Activated CD4-positive, alpha-beta T cell treated with anti-CD3 and anti-CD28 coated beads for 4 hours (primary cell): ENCODE measurements at places on chromosomes 11 and 22.
A peak's percentile ranks its signal among the peaks of the same experiment; 100 is the strongest.

DNA sequence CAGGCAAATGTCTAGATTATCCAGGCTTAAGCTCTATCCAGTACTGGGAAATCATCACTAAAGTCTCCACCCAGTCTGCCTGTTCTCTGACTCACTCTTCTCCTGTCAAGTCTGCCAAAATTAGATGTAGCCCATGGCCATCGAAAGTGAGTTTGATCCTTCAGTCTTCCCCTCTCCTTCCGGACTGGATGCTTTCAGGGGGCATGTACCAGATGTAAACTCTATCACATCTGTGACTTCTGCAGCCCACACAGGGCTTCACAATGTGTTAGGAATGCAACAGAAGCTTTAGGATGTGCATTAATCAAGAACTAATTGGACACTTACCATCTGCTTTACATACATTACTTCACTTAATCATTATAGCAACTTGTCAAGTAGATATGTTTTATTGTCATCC, 12.3 kb downstream of the ME3 start:
- no peak for DNase-seq

- DNase-seq = no peak
Measured at GRCh38 chr11:126510621-126511370, 155.3 kb downstream of the ST3GAL4 start.

- no peak for DNase-seq
Measured at GRCh38 chr11:6991227-6991626, 28.9 kb downstream of the ZNF214 start.

DNA sequence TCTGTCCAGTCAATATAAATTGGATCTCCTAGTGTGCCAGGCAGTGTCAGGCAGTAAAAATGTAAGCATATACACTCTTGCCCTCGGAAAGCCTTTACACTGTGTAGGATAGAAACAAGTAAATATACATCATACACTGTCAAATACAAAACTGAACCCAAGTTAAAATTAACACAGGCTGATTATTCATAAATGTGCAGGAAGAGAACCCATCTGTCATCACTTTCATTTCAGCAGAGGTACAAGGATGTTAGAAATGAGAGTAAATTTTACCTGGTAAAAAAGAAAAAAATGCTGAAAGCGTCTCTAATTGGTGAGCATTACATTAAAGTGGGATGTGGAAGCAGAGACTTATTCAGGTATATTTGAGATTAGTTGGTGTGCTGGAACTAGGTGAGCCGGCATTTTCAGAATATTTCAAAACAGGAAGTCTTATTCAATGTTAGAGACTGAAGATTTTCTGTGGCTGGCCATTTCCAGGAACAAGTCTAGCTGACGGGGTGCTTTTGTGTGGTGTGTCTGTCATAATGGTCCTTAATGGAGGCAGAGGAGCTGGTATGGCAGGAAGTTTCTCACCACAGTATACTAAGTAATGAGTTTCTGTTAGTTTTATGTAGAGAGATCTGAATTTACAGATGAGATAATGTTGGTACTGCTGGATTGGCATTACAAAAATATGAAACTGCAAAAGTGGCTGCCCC, 192.6 kb downstream of the CASP12 start:
- peak; percentile 77 for DNase-seq

DNA sequence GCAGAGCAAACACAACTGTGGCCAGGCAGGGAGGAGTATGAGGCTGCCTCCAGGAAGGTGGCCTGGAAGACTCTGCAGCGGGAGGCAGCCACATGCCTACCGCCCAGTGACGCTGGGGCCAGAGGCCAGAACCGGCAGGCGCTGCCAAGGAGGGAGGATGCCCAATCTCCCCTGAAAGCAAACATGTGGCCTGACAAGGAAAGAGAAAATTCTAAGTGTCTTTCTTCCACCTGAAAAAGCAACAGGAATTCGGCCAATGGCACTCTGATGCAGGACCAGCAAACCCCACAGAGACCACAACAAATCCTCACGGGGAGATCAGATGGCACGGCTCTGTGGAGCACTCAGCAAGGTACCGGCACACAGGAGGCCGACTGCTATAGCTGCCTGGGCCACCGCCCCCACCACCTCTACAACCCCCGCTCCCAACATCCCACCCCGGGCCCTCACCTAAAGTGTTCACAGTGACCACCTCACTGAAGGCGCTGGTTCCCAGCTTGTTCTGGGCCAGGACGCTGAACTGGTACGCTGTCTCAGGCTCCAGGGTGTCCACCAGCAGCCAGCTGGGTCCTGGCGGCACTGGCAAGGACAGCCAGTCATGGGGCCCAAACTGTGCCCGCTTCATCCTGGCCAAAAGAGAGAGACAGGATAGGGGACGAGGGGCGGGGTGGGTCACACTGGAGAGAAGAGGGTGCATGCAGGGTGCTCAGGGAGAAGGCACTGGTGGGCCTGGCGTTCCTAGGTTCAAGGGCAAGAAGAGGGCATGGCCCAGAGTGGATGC, 30.1 kb downstream of the IGSF9B start:
- no peak for DNase-seq

DNA sequence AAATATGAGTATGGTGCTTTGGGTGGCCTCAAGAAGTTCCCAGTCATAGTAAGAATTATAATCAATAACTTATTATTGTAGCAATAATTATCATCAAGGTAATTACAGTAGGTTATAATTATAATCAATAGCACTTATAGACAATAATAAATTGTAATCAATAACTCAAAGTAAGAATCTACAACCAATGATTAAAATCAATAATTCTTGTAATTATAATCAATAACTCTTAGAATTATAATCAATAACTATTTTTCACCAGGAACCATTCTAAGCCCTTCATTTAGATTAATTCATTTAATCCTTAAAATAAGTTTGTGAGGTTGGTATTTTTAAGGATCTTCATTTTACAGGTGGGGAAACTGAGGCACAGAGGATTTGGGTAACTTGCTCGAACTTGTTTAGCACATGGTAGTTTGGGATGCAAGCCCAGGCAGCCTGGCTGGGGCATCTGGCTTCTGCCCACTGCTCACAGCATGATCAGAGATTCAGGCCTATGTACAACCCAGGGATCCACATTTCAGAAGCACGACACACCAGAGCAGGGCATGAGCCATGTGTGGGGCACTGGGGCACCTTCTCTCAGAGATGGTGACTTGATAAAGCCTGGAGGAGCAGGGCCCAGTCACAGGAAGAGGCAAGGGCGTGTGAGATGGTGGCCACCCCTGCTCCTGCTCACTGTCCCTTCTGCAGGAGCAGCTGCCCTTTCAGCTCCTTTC, 46.6 kb downstream of the SLC1A2 start:
- DNase-seq = no peak

- DNase-seq = peak; percentile 70
Measured at GRCh38 chr11:44575288-44575672, 9.8 kb downstream of the CD82 start.

DNA sequence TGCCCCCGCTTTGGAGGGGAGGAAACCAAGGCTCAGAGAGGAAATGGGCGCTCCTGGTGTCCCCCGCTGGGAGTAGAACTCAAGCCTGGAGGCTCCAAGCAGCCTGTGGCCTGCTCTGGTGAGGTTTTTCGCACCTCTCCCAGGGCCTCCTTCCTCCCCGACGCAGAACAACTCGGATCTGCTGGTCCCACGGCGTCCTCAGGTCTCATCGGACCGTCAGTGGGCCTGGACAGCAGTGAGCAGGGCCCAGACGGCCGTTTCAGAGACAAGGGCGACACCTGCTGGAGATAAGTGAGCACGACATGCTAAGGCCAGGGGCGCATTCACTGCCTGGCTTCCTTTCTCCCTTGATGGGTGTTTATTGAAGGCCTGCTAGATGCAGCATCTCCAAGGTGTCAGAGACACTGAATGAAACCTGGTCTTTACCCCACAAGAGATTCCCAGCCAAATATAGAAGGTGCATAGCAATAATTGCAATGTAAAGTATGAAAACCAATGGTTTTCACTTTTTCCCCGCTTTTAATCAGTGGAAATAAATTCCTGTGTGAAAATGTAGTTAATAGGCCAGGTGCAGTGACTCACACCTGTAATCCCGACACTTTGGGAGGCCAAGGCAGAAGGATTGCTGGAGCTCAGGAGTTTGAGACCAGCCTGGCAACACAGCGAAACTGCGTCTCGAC, 26.9 kb upstream of the CD82 start:
- DNase-seq = peak; percentile 69

GRCh38 chr11:63813563-63814382, 517 bp downstream of the SPINDOC start:
- DNase-seq = peak; percentile 19

GRCh38 chr11:11148104-11148509, 204.9 kb downstream of the CSNK2A3 start:
- peak; percentile 30 for DNase-seq

GRCh38 chr11:92826603-92827002, 142.8 kb upstream of the MTNR1B start:
- DNase-seq = no peak

DNA sequence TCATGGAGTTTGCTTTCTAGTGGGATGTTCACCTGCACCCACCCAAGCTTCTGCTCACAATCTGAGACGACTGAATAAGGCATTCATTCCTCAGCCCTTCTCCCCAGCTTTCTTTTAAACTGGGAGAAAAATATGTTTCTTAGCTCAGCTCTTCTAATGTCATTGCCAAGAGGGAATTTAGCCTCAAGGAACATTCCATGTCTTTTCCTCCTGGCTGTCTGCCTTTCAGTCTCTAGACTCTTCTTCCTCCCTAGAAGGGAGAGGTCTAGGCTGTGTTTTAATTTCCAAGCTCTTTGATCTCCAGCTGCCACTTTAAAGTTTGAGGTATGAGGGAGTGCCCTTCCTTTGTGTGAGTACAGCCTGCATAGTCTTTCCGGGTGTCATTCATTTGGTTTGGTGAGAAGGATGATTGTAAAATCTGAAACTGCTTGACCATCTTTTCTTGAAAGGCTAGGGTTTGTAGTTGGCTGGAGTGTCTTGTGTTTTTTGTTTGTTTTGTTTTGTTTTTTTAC, 11.7 kb upstream of the HTATIP2 start:
- no peak for DNase-seq

DNA sequence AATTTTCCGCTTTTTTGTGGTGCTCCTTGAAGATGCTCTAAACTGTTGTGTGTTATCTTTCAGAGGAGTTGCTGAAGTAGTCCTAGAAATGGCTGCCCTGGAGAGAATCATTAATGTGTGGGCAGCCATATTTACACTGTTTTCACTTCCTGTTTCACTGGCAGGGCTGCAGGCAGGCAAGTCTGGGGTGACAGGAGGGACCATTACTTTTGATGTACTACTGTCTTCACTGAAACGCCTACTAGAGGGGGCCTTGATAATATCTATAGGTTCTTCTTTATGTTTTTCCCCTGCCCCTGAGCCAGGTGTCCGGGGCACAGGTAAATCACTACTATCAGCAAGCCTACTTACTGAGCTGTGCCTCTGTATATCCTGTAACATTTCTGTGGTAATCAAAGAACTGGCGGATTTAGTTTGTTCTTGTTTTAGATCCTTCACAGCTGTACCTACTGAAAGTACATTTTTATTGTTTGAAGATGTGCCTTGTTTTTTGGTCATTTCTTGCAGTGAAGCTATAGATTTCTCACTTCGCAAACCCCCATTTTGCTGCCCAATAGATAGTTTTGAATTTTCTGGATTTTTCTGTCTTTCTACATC, 39.7 kb downstream of the ACAT1 start:
- no peak for DNase-seq

GRCh38 chr11:125192717-125193415, 28.3 kb downstream of the PKNOX2 start:
- no peak for DNase-seq

GRCh38 chr22:46280999-46281623, 13.3 kb downstream of the TTC38 start:
- DNase-seq = no peak

GRCh38 chr11:104843150-104843836, 55.0 kb downstream of the CASP12 start:
- no peak for DNase-seq

GRCh38 chr11:36635066-36635862, 37.2 kb upstream of the RAG2 start:
- DNase-seq = no peak

- DNase-seq = no peak
Measured at GRCh38 chr11:86577644-86578636, 94.5 kb downstream of the ME3 start.

GRCh38 chr11:8913961-8914660, 3.1 kb downstream of the AKIP1 start:
- DNase-seq = peak; percentile 41
